ENCODE measurements at places on chromosomes 1 and 21. TPM values are rescaled to one million over a fixed set of nuclear protein-coding genes. Genes with fewer than 3 reads are reported as not detected.

Gene HTR6
- total RNA-seq, result not detected

Gene LCK
- total RNA-seq, result not detected

Gene S1PR1
- total RNA-seq, result 6.6 TPM

Gene TMPRSS2
- not detected for total RNA-seq

Gene LRRC38
- total RNA-seq, result not detected
